ENCODE measurements at places on chromosomes 4 and X.

DNA sequence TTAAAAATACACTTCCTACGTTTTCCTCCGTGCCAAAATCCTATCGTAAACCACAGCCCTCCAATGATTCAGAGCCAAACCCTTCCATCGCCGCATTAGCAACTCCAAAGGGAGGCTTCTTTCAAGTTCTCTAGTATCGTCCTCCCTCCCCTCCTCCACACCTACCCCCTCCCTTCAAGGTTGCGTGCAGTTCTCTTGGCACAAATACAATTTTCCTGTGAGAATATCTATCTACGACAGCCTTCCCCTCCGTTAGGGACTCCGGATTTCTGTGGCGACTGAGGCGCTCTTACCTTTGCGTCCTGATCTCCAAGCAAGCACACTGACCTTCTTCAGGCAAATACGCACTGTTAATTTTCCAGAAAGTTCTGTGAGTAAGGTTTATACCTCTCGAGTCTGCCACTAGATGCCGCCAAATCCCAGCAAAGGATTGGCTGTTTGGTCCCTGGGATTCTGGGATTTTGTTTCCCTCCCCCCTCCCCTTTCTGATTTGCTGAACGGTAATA is 1.2 kb upstream of the MORF4L2 start:
- peak; percentile 4 for DNase-seq

DNA sequence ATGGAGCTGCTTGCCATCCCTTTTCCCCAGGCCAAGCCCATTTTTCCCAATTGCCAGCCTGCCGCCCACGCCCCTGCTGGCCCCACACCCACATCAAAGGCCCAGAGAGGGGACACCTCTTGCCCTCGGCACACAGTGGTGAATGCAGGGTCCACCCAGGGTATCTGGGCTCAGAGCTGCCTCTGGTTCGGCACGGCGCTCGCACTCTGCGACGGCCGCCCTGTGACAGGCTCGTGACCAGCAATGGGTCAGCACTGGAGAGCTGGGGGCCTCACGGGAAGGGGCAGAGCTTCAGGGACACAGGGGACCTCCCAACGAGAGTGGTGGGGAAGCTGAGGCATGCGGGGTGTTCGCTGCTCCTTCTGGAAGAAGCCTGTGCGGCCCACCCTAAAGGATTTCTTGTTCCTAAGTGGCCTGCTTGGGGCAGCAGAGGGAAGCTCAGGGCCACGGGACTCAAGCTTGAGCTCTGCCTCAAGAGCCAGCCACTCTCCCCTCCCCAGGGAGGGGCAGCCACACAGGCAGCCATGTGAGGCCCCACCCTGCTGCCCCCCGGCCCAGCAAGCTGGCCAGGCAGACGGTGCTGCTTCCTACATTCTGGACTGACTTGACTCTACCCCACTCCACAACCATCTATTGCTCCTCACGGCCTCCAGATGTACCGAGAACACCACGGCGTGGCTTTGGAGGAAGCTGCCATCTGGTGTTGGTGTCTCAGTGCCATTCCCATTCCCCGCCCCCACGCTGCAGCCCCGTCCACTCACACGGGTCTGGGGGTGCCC is 73.7 kb downstream of the ABLIM2 start:
- no peak for DNase-seq

- DNase-seq: no peak
These were observed 616.2 kb upstream of the AADAT start for GRCh38 chr4:170705907-170706306.

- no peak for DNase-seq
These were observed 51.4 kb upstream of the SOD3 start for GRCh38 chr4:24743927-24744326.

- DNase-seq: no peak
These were observed 155.9 kb downstream of the STIM2 start for GRCh38 chr4:27016551-27016950.

DNA sequence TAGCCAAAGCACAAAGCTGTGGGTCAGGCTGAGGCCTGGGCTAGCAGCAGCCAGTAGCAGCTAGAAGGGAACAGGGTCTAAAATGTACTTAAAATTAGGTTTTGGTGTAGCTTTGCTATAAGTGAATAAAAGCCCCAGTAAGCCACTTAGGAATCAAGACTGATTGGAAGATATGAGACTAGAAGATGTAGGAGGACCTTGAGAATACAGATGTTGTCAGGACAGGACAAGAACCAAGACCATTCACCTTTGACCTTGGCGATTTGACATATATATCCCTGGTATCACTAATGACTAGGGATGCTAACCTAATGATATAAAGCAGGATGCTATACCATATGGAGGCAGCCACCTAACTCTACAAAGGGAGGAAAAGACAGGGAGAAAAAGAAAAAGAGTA is 238.1 kb downstream of the FBXO8 start:
- no peak for DNase-seq

- no peak for DNase-seq
These were observed 17.6 kb upstream of the DMP1 start for GRCh38 chr4:87632469-87632868.

DNA sequence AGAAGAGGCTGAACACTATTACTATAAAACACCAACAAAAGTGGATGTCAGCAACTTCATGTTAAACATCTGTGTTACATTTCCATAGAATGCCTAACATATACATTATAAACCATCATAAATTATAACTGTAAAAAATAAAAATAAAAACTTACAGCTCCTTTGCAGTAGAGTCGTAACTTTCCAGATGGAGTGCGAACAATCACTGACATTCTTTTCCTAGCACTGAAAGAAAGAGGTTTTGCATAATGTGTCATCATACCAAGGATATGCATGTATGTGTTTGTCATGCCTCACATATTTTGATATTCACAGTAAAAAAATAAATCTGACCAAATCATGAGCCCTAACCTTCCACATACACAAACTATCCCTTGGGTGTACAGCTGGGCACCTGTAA is 113.1 kb downstream of the ATP8A1 start:
- DNase-seq: no peak

- no peak for DNase-seq
These were observed 156.5 kb downstream of the EMCN start for GRCh38 chr4:100361336-100361735.

DNA sequence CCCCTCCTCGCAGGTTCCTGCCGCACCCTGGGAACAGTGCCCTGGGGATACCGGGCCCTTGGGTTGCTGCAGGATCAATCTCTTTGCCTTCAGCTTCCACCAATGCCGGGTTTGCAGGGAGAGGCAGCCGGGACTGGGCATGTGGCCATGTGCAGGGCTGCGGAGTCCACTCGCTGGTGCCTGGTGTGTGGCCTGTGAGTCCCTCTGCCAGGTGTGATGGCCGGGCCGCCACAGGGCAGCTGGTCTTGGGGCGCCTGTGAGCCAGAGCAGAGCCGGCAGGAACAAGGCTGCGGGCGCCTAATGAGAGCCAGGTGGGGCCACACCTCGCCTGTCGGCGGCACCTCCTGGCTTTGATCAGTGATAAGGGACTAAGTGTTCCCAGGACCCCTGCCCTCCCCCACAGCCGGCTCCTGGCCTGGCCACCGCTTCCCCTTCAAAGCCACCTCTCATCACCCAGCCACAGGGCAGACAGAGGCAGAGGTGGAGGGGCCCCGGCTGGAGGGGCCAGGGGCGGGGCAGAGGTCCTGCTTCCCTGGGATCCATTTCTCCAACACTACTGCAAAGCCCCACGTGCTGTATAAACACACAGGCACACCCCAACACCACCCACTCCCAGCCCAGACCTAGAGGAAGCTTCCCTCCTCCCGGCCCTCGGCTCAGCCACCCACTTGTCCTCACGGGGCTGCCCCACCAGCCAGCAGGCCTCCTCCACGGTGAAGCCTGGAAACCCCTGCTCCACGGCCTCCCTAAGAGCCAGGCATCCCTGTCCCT is 132.7 kb downstream of the CPZ start:
- no peak for DNase-seq

- no peak for DNase-seq
These were observed 49.7 kb downstream of the ATP8A1 start for GRCh38 chr4:42607011-42607726.

- no peak for DNase-seq
These were observed 250.6 kb downstream of the USP46 start for GRCh38 chr4:52408471-52408870.

GRCh38 chr4:122863639-122864038 is 37.0 kb downstream of the FGF2 start:
- no peak for DNase-seq

- DNase-seq: no peak
These were observed 132.9 kb downstream of the CHIC2 start for GRCh38 chr4:53931461-53931961.

GRCh38 chr4:103720661-103721060 is 876 bp upstream of the TACR3 start:
- no peak for DNase-seq

DNA sequence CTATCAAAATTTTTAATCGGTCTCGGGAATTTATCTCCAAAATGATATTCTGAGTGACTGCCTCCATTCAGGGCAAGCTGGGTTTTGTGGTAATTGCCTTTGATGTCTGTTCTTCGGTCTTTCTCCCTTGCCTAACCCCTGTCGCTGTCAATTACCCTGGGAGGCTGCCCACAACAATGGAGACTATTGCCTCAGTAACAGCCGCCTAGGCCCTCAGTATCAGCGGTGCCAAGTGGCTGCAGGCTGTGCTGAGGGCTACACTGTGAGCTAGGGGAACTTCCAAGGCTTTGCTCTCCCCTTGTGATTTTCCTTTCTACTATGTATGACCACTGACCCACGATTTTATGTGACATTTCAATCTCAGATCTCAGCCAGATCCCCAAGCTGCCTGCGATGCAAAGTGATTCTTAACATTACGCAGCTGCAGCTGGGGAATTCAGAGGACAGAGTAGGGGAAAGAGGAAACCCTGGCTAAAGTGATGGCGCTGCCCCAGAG is 36.3 kb upstream of the REST start:
- DNase-seq: no peak

DNA sequence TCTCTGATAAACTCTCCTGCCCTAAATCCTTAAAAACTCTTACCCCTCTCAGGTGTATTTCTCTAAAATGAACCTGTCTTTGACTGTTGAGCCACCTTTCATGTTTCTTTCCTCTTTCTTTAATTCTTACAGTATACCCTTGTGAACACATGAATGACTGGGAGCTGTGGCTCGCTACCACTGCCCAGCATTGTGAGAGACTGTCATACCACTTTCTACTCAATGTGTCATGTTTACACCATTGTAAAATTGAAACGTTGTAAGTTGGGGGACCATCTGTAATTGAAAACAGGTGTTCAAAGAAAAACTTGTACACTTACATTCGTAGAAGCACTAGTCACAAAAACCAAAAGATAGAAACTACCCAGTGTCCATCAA is 66.9 kb downstream of the ZNF182 start:
- no peak for DNase-seq

DNA sequence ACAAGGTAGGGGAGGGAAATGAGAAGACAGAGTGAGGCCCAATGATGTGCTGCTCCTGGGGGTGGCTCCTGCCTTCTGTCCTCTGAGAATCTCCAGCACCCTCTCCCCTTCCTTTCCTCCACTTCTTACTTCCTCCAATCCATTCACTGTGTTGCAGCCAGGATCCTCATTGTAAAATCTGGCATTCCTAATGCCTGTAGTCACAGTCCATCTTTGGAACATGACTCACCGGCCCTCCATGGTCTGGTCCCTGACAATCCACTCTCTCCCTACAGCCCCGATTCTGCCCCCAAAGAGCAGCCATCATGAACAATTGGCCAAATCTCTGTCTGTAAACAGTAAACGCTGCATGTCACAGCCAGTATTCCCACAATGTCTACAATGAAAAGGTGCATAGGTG is 72.9 kb downstream of the CLNK start:
- DNase-seq: no peak

DNA sequence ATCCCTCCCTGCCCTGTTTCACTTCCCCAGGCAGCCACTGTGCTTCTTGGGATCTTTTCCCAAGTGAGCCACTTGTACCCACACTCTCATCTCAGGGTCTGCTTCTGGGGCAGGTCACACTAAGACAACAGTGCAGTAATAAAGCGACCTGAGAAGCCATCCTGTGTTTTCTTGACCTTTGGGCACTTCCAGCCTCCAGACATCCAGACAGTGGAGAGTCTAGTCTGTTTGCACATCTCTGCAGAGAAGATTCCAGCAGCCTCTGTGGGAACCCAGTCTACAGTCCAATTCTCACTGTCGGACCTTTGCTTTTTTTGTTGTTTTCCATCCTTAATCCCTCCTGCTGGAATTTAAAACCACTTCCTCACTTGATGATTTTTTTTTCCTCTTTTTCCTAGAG is 50.3 kb upstream of the ATP6AP2 start:
- DNase-seq: no peak

DNA sequence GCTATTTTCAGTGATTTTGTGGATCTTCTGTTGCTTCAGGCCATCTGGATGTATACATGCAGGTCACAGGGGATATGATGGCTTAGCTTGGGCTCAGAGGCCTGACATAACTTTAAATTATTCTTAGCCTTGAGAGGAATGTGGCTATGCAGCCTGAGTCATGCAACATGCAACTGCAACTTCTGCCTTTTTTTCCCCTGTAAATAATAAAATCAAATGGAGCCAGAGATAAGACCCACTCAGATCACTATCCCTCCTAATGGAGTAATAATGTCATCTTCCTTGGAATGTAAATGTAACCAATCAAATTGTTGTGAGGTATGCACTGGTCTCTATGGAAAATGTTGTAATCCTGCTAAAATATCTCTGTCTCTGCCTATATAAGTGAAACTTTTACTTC is 54.9 kb downstream of the MAGEB17 start:
- DNase-seq: no peak

- DNase-seq: no peak
These were observed 17.7 kb downstream of the SPARCL1 start for GRCh38 chr4:87511500-87511899.

DNA sequence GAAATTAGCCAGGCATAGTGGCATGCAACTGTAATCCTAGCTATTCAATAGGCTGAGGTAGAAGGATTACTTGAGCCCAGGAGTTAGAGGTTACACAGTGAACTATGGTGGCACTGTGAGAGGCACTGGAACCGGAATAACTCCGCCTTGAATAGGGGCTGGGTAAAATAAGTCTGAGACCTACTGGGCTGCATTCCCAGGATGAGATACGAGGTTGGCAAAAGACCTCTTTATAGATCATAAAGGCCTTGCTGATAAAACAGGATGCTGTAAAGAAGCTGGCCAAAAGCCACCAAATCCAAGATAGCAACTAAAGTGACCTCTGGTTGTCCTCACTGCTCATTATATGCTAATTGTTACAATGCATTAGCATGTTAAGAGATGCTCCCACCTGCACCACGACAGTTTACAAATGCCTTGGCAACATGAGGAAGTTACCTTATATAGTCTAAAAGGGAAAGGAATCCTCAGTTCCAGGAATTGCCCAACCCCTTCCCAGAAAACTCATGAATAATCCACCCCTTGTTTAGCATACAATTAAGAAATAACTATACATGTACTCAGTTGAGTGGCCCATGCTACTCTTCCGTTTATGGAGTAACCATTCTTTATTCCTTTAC is 88.6 kb downstream of the CENPC start:
- no peak for DNase-seq

All from thoracic aorta (tissue), 2 donors.